ENCODE measurements at places on chromosomes 2 and 18. TPM values are rescaled to one million over a fixed set of nuclear protein-coding genes. Genes with fewer than 3 reads are reported as not detected.

- peaks cover 36% of the 10 kb centered on the region for H3K36me3 ChIP-seq
- peak; percentile 77 for DNase-seq
- H3K4me1 ChIP-seq: peaks cover 26% of the 10 kb centered on the region
- H3K27me3 ChIP-seq: no peaks in the 10 kb centered on the region
- peak overlapping the region; percentile 22 for H3K27ac ChIP-seq
These were observed 58.2 kb downstream of the KLF7 start for GRCh38 chr2:207107551-207107950.

DNA sequence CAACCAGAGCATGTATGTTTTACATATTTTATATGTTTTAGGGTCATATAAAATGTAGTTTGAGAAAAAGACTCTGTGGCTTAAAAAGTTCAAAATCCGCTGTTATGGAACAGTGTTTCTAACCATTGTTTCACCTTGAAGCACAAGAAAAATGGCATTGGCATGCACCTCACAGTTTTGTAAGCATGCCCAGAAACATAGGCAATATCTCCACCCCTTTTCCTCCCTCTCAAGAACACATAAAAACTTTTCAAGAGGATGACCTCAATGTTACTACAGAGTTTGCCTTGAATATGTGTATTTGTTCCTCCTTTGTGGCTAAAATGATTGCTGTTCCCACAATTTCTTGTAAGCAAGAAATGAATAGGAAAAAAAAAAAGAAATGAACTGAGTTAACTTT lies 29.3 kb upstream of the SLC40A1 start:
- no peaks in the 10 kb centered on the region for H3K27me3 ChIP-seq
- no peaks in the 10 kb centered on the region for H3K36me3 ChIP-seq
- no peak overlapping the region for H3K4me3 ChIP-seq
- H3K27ac ChIP-seq: no peak overlapping the region
- no peak for DNase-seq

DNA sequence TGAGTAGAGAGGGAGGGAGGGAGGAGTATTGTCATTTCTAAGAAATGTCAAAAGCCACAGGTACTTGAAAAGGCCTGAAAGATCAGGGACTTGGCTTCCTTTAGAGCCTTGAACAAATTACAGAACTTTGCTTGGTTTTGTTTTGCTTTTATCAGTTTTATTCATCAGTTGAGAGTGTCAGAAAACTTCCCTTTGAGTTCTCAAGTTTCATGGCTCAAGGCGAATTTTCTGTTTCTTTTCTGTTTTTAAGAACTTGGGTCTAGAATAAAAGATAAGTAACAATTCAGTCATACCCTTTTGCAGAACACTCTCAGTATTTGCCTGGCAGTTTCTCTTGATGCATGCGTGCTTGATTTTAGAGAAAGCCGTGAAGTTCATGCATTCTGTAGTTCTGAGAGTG lies 531.9 kb downstream of the PARD3B start:
- no peak for DNase-seq
- no peak overlapping the region for H3K4me3 ChIP-seq
- no peaks in the 10 kb centered on the region for H3K36me3 ChIP-seq
- no peaks in the 10 kb centered on the region for H3K4me1 ChIP-seq

DNA sequence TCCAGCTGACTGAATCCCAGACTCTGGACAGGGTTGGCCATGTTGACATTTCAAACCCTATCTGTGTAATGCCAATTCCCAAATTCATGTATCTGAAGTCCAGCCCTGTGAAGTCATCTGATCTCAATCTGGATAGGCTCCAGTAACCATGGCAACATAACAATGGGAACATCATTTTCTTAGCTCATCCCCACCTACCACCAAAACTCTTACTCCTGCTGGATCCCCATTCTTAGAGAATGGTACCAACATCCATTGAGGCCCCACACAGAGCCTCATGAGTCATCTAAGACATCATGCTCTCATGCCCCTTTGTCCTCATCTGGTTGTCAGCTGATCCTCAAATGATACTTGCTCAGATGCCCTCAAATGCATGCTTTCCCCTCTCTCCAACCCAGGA lies 58.9 kb upstream of the TEX51 start:
- H3K27ac ChIP-seq: no peak overlapping the region
- H3K27me3 ChIP-seq: no peaks in the 10 kb centered on the region
- no peak for DNase-seq
- H3K4me1 ChIP-seq: no peaks in the 10 kb centered on the region
- no peaks in the 10 kb centered on the region for H3K36me3 ChIP-seq

DNA sequence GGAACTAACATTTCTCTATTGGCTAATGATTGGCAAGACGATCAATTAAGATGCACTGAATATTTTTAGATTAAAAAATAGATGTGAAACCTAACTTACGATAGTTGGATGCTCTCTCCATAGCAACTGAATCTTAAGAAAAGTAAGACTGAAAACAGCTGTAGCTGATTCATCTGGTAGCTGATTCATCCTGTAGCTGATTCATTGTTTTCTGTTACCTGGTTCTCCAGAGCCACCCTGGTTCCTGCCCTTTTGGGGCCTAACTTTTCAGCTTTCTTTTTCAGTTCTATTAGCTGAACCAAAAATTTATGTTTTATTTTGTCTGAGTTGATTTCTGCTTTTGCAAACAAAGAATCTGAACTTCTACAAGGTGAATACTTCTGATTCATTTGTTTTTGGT lies 22.7 kb upstream of the SPR start:
- no peaks in the 10 kb centered on the region for H3K36me3 ChIP-seq
- no peak overlapping the region for H3K4me3 ChIP-seq
- H3K27ac ChIP-seq: no peak overlapping the region
- H3K4me1 ChIP-seq: no peaks in the 10 kb centered on the region
- peaks cover 11% of the 10 kb centered on the region for H3K27me3 ChIP-seq

DNA sequence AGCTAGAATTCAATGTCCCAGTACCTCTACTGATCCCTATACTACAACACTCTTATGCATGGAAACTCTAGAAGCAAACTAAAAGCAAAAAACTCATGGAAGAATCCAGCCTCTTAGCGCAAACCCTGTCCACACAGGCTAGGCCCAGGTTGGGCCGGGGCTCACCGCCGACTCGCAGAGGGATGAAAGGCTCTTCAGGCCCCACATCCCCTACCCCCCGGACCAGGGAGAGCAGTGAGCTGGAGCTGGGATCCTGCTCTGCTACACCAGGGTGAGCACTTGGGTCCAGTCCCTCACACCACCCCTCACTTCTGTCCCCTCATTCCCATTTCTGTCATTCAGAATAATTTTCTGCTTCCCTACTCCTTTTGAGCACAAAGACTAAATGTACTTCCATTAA lies 2.0 kb downstream of the OST4 start:
- no peak overlapping the region for H3K4me3 ChIP-seq
- no peak for DNase-seq
- H3K36me3 ChIP-seq: peaks cover 35% of the 10 kb centered on the region
- peaks cover 36% of the 10 kb centered on the region for H3K4me1 ChIP-seq

DNA sequence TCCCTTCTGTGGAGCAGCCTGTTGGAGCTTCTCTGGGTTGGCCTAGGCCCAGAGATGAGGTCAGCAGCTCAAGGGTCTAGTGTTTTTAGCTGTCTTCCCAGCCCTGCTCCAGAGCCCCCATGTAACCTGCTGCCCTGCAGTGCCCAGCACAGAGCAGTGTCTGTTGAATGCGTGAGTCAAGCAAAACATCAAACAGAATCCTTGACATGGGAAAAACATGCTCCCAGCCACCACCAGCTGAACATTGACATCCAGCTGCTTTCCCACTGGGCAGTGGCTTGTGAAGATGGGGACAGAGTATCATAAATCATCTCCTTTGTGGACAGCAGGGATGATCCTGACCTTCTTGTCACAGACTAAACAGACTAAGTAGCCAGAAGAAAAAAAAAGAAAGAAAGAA lies 22.6 kb downstream of the IMPA2 start:
- no peaks in the 10 kb centered on the region for H3K4me1 ChIP-seq
- H3K36me3 ChIP-seq: peaks cover 6% of the 10 kb centered on the region
- H3K27ac ChIP-seq: no peak overlapping the region
- H3K27me3 ChIP-seq: no peaks in the 10 kb centered on the region
- no peak overlapping the region for H3K4me3 ChIP-seq

DNA sequence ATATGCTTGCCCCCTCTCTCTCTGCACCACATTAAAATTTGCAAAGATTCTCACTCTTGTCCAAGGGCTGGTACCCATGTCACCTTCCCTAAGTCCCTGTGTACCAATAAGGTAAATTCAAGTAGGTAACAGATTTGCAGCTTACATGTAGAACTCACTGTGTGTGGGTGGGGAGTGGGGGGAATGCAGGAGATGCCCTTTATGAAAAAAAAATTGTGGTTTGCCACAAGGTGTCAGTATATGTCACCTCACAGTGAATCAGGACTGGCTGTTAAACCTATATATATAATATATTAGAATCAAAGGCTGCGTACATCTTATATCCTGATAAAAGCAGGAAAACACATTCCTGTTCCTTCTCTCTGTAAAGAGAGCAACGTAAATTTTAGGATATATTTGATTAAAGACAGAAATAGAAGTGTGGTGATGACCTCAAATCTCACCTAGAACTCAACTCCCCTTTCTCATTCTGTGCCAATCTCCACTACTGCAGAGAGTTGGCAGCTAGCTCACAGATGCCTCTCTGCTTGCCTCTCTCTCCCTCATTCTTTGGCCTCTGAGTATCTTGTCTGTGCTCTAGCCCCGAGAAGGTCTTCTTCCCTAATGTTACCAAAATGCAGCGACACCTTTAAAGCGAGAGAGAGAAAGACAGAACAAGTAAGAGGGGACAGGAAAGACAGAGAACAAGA lies 536 bp downstream of the XDH start:
- H3K4me3 ChIP-seq: no peak overlapping the region
- H3K27me3 ChIP-seq: no peaks in the 10 kb centered on the region
- DNase-seq: no peak
- H3K27ac ChIP-seq: no peak overlapping the region
- H3K36me3 ChIP-seq: no peaks in the 10 kb centered on the region

- no peak overlapping the region for H3K4me3 ChIP-seq
- no peak for DNase-seq
- H3K36me3 ChIP-seq: no peaks in the 10 kb centered on the region
- H3K27me3 ChIP-seq: no peaks in the 10 kb centered on the region
- H3K27ac ChIP-seq: no peak overlapping the region
These were observed 27.1 kb downstream of the FBLN7 start for GRCh38 chr2:112165296-112165695.

GRCh38 chr2:206832873-206833272 lies 67.5 kb downstream of the FASTKD2 start:
- DNase-seq: no peak
- H3K4me1 ChIP-seq: no peaks in the 10 kb centered on the region
- no peak overlapping the region for H3K27ac ChIP-seq
- no peaks in the 10 kb centered on the region for H3K36me3 ChIP-seq

- H3K4me1 ChIP-seq: no peaks in the 10 kb centered on the region
- H3K4me3 ChIP-seq: no peak overlapping the region
- no peak for DNase-seq
- no peaks in the 10 kb centered on the region for H3K27me3 ChIP-seq
- no peak overlapping the region for H3K27ac ChIP-seq
These were observed 1.3 kb downstream of the RFTN2 start for GRCh38 chr2:197674060-197674459.

GRCh38 chr2:187230088-187230487 lies 218.0 kb downstream of the CALCRL start:
- no peaks in the 10 kb centered on the region for H3K36me3 ChIP-seq
- no peak for DNase-seq
- no peak overlapping the region for H3K4me3 ChIP-seq

DNA sequence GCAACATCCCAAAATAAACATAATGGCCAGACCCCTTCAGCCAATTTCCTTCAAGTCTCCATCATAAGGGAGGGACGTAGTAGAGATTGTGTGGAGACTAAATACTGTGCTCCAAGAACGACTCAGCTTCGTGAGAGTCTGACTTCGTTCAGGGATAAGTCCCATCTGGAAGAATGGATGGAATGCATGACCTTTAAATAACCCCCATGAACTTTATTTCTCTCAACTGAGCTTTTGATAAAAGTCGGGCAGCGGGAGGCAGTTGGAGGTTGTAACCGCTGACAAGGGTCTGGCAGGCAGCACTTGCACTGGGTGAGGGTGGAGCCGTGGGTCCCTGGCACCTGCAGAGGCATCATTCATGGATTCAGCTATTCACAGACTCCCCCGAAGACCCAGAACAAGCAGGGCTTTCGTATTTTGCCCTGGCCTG lies 115.9 kb downstream of the ZFP36L2 start:
- no peak for DNase-seq
- H3K27me3 ChIP-seq: no peaks in the 10 kb centered on the region
- H3K36me3 ChIP-seq: no peaks in the 10 kb centered on the region
- peak overlapping the region; percentile 14 for H3K27ac ChIP-seq
- H3K4me1 ChIP-seq: peaks cover 28% of the 10 kb centered on the region
- H3K4me3 ChIP-seq: no peak overlapping the region

DNA sequence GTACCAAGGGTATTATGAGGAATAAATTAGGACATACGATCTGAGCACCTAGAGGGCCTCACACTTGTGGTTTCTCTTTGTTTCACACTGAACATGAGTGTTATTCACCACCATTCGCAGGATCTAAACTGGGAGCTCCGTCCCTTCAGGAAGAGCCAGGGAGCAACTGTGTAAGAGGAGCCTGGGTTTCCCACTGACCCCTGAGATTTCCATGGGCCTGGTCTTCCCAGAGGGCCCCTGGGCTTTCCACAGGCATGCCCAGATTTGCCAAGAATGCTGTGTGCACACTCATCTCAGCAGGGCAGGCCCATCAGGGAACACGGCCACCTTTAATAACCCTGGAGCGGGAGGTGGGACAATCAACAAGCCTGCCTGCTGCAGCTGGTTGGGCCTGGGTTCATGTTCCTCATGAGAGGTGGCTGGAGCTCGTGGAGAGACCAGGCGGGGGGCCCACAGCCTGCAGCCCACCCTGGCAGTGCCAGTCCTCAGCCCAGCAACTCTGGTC lies 416.8 kb upstream of the MYT1L start:
- no peaks in the 10 kb centered on the region for H3K4me1 ChIP-seq
- no peak overlapping the region for H3K4me3 ChIP-seq
- no peaks in the 10 kb centered on the region for H3K27me3 ChIP-seq
- H3K27ac ChIP-seq: no peak overlapping the region

TWIST2 gene
- 1.9 TPM for polyA plus RNA-seq

AP1S3 gene
- polyA plus RNA-seq: 1.6 TPM

MAL gene
- 143 TPM for polyA plus RNA-seq

HOXD11 gene
- 0.09 TPM for polyA plus RNA-seq

NT5C1B gene
- polyA plus RNA-seq: not detected

C2orf78 gene
- polyA plus RNA-seq: 0.02 TPM

GKN2 gene
- polyA plus RNA-seq: 0.75 TPM

SP140 gene
- polyA plus RNA-seq: 10.5 TPM

CYP27C1 gene
- polyA plus RNA-seq: 0.05 TPM

TOGARAM2 gene
- polyA plus RNA-seq: 3.3 TPM

Data from thymus (tissue), 14 donors.